Choroid plexus epithelial cell (primary cell): ENCODE measurements at places on chromosomes 3 and 15.
A peak's percentile ranks its signal among the peaks of the same experiment; 100 is the strongest.

GRCh38 chr3:183303690-183304089, 50.6 kb downstream of the B3GNT5 start:
- DNase-seq = no peak

- no peak for DNase-seq
These were observed 7.2 kb downstream of the GNL3 start for GRCh38 chr3:52693071-52693470.

GRCh38 chr3:59052803-59053411, 3.1 kb upstream of the CFAP20DC start:
- peak; percentile 75 for DNase-seq

- DNase-seq = no peak
These were observed 1.9 kb downstream of the ADPGK start for GRCh38 chr15:72781631-72782030.

DNA sequence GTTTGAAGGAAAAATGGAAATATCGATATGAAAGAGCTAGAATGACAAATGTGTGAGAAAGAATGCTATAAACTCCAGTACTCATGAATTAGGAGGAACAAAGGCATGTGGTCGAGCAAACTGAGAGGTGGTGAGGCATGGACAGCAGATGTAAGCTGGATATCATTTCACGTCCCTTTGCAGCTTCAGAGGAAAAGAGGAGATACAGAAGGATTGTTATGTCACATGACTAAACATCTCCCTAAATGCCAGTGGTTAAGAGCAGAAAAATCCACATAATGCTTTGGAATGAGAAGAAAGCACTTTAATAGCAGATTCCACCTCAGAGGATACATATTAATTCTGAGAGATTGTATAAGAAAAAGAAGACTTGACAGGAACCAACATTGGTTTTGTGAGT, 248.7 kb downstream of the ZIC4 start:
- DNase-seq = peak; percentile 6

DNA sequence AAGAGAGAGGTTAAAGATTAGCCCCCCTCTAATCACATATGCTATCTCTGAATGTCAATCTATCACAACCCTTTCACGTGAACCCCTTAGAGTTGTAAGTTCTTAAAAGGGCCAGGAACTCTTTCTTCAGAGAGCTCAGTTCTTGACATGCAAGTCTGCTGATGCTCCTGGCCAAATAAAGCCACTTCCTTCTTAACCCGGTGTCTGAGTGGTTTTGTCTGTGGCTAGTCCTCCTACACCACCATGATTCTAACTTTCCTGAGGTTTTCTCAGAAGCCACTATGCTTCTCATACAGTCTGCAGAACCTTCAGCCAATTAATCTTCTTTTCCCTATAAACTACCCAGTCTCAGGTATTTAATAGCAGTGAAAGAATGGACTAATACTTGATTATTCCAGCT, 231.1 kb upstream of the CNTN6 start:
- DNase-seq = no peak

DNA sequence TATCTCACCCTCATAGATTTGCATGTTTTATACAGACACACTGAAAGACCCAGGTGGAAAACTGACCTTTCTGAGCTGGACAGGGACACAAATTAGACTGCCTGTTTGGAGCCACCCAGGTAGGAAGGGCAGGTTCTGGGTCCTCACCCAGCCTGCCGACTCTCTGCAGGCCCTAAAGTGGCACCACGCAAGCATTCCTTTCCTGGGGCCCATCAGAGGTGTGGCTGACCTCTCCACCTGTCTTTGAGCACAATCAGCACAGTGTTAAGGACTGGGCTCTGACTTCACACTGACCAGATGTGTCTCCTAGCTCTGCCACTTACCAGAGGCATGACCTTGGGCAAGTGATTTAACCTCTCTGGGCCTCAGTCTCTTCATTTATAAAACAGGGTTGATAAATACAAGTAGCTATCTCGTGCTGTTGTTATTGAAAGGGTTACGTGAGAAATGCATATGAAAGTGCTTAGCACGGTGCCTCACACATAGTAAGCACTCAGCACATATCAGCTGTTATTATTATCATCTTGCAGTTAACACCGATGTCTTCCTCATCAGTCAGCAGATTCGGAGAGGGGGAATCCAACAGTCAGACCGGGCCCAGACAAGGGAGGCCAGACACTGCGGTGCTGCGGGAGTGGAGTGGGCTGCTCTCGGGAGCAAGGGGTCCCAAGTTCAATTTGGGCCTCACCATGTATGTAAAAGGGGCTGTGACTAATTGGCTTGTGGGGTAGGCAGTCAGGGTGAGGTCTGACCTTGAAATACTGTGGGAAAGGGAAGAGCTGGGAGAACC, 2.0 kb upstream of the TBC1D2B start:
- DNase-seq = no peak

- DNase-seq = no peak
These were observed 164.9 kb upstream of the ADAMTS9 start for GRCh38 chr3:64852738-64853137.

DNA sequence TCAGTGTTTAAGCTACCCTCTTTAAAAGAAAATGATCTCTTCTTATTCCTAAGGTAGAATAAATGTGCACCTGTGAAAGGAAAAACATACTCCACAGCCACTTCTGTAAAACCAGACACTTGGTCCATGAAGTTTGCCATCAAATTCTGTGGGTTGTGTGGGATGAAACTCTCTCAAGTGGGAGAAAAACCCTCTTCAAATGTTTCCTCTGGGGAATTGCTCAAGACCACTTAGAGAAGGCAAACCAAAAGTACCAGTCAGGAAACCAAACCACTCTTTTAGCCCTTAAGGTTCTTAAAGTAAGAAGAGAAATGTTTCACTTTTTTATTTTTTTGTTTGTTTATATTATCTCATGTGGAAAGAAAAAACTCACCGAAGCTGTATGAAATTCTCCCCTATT, 1.2 kb downstream of the COL8A1 start:
- peak; percentile 68 for DNase-seq

GRCh38 chr3:190614226-190615059, 100.6 kb downstream of the IL1RAP start:
- DNase-seq = peak; percentile 18

DNA sequence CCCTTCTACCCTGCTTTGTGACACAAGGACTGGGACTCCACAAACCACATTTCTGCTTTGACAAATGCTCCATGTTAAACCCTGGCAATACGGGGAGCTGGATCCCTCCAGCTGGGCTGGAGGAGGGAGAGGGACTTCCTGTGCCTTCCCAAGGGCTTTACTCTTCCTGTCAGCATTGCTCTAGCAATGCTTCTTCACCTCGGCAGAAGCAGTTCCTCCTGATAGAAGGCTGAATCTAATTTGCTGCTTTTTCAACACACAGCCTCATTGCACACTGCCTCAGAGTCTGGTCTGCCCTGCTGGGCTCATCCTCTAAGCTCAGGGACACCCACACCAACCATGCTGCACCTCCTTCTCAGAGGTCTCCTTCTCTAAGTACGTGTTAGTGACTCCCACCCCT, 142.8 kb upstream of the SMAD3 start:
- DNase-seq = no peak

- no peak for DNase-seq
These were observed 42.7 kb upstream of the BLM start for GRCh38 chr15:90674476-90674875.

GRCh38 chr3:49673715-49674496, at the start of gene APEH:
Gene APEH (plus strand): TSS chr3:49674351. CDS start chr3:49674402, 51 bp downstream.
- DNase-seq = peak; percentile 98

- no peak for DNase-seq
These were observed 59.4 kb upstream of the TRPM1 start for GRCh38 chr15:31160740-31161495.

DNA sequence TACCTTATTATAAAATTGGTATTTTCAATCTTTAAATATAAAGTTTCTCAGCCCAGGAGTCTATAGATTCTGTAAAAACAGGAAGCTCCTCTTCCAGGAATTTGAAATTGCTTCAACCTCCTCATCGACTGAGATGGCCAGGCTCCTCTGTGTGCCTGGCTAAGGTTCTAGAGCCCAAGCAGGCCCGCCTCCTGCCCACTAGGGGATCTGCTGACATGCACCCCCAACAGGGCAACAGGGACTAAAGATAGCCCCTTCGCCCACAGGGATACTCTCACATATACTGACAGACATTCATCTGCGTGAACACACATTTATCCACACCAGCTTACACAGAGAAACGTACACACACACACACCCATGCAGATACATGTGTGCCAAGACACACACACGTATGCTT, 183.1 kb upstream of the TLE3 start:
- DNase-seq = no peak

DNA sequence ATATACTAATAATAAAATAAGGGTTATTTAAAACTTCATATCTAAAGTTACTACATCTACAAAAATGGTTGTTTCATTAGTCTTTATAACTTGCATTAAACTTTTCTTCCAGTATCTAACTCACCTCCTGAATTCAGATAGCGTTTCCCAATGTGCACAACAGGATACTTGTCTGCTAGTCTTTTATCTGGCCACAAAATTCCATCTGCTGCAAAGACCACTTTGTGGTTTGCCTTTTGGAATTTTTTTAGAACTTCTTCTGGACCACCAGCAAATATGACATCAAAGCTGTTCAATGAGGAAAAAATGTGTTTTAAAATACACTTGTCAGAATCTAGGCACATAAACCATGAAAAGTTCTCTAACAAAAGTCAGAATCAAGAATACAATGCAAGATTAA, 50.8 kb downstream of the PLOD2 start:
- peak; percentile 61 for DNase-seq

DNA sequence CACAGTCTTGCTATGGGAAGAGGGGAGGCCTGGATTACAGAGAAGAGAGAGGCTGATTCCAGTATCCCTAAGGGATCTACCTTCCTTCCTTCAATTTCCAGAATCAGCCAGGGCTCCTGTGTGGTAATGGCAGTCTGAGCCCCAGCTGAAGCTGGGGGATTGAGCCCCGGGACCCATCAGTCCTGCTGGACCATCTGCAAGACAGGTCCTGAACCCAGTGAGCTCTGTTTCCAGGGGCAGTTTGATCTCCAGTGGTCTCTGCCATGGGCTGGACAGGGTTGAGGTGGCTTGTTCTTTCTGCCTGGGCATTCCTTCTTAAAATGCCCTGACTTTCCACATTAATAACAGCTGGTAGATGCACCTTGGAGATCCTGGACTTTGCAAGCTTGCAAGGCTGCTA, 685.2 kb downstream of the TBL1XR1 start:
- no peak for DNase-seq

- peak; percentile 32 for DNase-seq
These were observed 31.1 kb downstream of the ACAN start for GRCh38 chr15:88834211-88834812.

- DNase-seq = peak; percentile 73
These were observed 24.6 kb upstream of the AP4E1 start for GRCh38 chr15:50883903-50884302.

DNA sequence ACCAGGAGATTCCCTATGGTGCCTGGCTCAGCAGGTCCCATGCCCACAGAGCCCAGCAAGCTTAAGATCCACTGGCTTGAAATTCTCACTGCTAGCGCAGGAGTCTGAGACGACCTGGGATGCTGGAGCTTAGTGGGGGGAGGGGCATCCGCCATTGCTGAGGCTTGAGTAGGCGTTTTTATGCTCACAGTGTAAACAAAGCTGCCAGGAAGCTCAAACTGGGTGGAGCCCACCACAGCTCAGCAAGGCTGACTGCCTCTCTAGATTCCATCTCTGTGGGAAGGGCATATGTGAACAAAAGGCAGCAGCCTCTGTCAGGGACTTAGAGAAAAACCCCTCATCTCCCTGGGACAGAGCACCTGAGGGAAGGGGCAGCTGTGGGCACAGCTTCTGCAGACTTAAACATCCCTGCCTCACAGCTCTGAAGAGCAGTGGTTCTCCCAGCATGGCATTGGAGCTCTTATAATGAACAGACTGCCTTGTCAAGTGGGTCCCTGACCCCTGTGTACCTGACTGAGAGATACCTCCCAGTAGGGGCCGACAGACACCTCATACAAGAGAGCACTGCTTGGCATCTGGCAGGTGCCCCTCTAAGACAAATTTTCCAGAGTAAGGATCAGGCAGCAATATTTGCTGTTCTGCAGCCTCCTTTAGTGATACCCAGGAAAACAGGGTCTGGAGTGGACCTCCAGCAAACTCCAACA, 231.5 kb upstream of the SETMAR start:
- DNase-seq = no peak

- DNase-seq = no peak
These were observed 115.4 kb downstream of the MYLK start for GRCh38 chr3:123768480-123769355.

DNA sequence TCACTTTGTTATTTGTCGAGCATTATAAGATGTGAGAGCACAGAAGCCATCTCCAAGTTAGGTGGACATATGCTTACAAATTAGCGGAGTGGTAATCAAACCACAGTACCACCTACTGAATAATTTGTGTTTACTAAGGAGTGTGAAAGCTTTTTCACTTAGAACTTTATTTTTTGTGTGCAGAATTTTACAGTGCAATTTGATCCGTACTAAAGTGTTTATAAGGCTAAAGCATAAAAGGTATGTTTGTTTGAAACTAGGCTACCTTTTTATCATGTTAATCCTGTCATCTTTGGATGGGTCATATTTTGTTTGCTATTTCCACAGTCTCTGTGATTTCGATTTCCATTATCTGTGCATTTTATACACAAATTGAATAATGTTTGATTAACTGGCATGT, 37.5 kb downstream of the MAP2K5 start:
- DNase-seq = no peak

DNA sequence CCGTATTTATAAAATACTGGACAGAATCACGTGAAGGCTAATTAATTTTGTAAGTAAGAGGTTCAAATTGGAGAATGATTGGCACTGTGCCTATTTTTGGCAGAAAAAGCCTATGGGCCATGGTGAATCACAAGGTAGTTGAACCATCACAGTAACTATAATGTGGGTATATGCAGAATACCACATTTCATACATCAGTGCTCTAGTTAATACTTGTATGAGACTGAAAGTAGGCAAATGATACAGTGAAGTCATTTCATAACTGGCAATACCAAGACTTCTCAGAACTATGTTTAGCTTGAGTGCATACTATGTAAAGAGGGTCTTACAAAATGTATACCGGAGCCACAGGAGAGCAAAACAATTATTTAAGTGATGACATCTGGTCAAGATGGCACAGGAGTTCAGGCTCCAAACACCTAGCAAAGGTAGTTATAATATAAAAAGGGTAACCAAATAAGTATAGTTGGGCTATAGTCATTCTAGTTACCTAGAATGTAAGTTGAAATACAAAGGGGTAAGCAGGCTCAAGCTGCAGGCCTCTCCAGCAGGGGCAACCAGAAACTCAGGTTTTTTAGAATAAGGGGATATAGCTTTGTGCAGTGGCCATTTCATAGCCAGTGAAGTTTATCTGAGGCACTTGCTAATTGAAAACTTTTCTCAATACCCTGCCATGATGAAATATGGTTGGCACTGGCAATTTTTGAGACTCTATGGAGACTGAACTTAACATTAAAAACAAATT, 19.1 kb downstream of the GPR160 start:
- no peak for DNase-seq
